ENCODE measurements at places on chromosomes 7 and 10. TPM values are rescaled to one million over a fixed set of nuclear protein-coding genes. Genes with fewer than 3 reads are reported as not detected.

DNA sequence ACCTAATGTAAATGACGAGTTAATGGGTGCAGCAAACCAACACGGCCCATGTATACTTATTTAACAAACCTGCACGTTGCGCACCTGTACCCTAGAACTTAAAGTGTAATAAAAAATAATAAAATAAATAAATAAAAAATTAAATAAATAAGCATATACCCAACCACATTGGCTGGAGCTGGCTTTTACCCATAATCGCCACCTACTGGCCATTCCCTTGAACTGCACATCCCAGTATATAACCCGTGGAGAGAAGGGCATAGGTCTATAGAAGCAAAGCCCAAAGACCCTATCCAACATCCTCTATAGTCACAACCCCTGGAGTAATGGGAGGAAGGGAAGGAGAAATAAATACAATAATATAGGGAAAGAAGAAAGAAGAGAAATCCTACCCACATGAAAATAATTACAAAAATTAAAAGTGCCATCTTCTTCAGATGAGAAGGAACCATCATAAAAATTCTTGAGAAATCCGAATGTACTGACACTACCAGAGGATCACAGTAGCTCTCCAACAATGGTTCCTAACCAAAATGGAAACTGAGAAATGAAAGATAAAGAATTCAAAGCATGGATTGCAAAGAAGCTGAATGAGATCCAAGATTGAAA is 65.6 kb downstream of the TWIST1 start:
- H3K4me3 ChIP-seq = no peak overlapping the region
- DNase-seq = peak; percentile 51
- H3K36me3 ChIP-seq = no peaks in the 10 kb centered on the region
- no peaks in the 10 kb centered on the region for H3K4me1 ChIP-seq
- no peaks in the 10 kb centered on the region for H3K27me3 ChIP-seq

DNA sequence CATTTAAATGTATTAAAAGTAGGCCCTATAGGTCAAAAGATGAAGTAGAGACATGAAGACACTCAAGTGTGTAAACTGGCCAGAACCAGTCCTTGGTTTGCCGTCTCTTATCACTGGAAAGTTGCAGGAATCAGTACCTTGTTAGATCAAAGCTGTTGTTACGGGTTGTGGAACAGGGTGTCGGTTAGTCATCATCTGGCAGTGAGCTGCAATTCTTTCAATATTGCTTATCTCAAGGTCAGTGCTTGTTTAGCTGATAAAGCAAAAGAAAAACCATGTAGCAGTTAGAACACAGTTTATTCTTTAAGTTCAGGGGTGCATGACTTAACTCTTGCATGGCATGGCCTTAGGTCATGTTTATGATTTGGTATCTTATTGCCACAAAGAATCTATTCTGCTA is 10.0 kb upstream of the SLC13A1 start:
- H3K27ac ChIP-seq = no peak overlapping the region
- H3K27me3 ChIP-seq = no peaks in the 10 kb centered on the region
- H3K36me3 ChIP-seq = peaks cover 6% of the 10 kb centered on the region

DNA sequence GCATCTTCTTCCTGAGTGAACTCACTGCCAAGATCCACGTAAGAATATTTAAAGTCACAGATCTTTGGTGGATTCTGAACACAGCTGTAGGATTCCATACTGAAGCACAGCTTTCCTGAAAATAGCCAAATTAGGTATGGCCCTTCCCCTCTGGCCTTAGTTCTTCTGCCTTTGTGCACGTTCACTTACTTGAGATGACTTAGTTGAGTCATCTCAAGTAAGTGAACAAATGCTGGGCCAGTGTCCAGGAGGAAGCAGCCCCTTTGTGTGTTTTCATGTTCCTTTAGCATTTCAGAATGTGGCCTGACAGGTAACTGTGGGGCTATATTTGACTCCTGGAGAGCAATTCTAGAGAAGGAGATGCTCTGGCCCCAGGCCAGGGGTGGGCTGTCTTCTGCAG is 51.5 kb downstream of the CCNY start:
- no peak overlapping the region for H3K4me3 ChIP-seq
- peaks cover 32% of the 10 kb centered on the region for H3K36me3 ChIP-seq
- no peak for DNase-seq

DNA sequence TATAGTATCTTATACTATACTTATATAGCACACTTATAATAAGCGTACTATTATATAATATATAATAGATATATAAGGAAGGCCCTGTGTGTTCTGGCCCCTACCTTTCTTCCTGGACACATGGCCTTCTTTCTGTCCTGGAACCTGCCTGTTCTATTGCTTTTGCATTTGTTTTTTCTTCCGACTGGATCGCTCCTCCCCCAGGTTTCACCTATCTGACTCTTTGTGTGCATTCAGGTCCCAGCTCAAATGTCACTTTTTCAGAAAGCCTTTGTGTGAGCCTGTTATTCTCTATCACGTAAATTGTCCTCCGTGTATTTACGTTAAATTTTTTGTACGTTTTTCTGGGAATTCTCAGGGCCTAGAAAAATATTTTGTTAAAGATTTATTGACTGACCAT is 2.9 kb upstream of the TRIM8 start:
- H3K4me3 ChIP-seq = peak overlapping the region; percentile 85
- H3K27ac ChIP-seq = peak overlapping the region; percentile 99
- peaks cover 4% of the 10 kb centered on the region for H3K27me3 ChIP-seq
- no peaks in the 10 kb centered on the region for H3K36me3 ChIP-seq
- peaks cover 14% of the 10 kb centered on the region for H3K4me1 ChIP-seq

- H3K36me3 ChIP-seq = peaks cover 11% of the 10 kb centered on the region
- DNase-seq = no peak
Measured at GRCh38 chr10:11425676-11426075, 185.8 kb downstream of the USP6NL start.

DNA sequence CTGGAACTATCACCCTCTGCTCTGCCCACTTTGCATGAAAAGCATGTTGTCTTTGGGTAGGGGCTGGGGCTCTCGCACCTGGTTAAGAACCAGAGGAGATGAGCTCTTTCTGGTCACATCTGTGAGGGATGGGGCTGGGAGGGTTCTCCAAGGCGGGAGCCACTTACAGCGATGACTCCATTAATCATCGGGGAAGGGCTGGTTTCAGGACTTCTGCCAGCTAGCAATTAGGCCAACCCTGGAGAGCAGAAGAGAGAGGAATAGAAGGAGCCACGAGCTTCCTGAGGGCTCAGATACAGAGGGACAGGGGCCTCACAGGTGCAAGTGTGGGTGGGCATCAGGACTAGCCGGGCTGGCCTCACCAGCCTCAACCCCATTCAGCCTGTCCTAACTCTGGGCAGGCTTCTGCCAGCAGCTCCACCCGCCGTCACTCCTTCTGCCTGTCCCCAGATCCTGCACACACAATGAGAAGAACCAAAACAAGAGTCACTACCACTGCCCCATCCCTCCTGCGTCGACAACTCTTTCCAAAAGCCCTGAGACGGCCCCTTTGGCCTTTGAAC is 8.4 kb downstream of the AQP1 start:
- H3K27ac ChIP-seq = no peak overlapping the region
- 0 out of 2 replicates have a peak, but pooled peaks cover 7% of the 10 kb centered on the region for H3K4me1 ChIP-seq
- H3K4me3 ChIP-seq = no peak overlapping the region

- no peaks in the 10 kb centered on the region for H3K36me3 ChIP-seq
- peaks cover 59% of the 10 kb centered on the region for H3K4me1 ChIP-seq
- no peak overlapping the region for H3K4me3 ChIP-seq
- no peak overlapping the region for H3K27ac ChIP-seq
- no peak for DNase-seq
Measured at GRCh38 chr7:82821037-82821436, 341.6 kb downstream of the PCLO start.

DNA sequence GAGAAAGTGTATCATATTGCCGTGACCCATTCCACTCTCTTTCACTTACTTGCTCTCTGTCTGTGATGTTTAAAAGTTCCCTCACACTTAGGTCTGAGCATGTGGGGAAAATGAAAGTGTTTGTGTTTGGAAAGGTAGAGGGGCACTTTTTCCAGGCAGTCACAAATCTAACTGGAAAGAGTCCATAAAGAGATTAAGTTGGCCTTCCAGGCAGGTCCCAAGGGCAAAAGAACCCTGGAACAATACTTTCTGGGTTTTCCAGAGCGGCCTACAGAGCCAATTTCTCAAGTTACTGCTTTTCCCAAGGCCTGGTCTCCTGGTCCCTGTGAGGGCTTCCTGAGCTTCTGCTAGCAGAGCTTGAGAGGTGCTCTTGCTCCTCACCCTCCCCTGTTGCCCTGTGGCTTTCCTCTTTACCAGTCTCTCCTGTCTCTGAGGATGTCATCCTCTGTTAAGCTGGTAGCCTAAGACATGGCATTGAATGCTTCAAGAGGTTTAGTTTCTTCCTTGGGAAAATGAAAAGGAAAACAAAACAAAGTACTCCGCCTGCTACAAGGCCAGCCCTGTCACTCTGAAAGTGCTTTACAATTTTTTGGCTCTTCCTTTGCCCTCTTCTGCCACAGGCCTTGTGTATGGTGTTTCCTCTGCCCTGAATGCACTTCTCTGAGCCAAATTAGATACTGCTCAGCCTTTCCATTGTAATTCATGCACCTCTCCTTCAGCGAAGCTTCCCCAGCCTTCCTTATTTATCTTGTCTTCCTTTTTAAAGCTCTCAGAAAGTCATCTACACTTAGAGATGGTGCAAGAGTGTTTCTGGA is 20.1 kb downstream of the TES start:
- peaks cover 28% of the 10 kb centered on the region for H3K4me1 ChIP-seq
- DNase-seq = no peak
- no peaks in the 10 kb centered on the region for H3K27me3 ChIP-seq
- H3K27ac ChIP-seq = peak overlapping the region; percentile 67
- no peak overlapping the region for H3K4me3 ChIP-seq

- no peaks in the 10 kb centered on the region for H3K36me3 ChIP-seq
- DNase-seq = no peak
- no peak overlapping the region for H3K27ac ChIP-seq
- H3K4me3 ChIP-seq = no peak overlapping the region
- peaks cover 4% of the 10 kb centered on the region for H3K4me1 ChIP-seq
- H3K27me3 ChIP-seq = no peaks in the 10 kb centered on the region
Measured at GRCh38 chr10:71014021-71014805, 125.8 kb upstream of the PCBD1 start.

DNA sequence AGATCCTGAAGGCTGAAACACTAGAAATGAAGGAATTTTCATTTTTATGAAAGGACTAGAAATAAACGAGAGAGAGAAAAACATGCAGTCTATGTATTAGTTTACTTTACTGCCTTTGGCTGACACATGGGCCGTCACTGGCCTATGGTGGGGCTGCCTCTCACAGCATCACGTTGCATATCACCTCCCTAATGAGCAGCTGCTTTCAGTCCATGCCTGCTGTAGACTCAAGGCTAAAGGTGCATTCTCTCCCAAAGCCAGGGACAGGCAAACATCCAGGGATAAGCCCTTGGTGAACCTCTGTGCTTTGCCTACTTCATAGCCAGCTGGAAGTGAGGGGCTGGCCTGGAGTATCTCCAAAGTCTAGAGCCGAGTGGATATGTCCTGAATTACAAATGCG is 359.4 kb downstream of the GPAM start:
- H3K27me3 ChIP-seq = no peaks in the 10 kb centered on the region
- H3K27ac ChIP-seq = no peak overlapping the region
- DNase-seq = no peak
- H3K36me3 ChIP-seq = no peaks in the 10 kb centered on the region
- H3K4me3 ChIP-seq = no peak overlapping the region

GRCh38 chr10:5582736-5583135 is 58.0 kb downstream of the CALML3 start:
- no peak overlapping the region for H3K27ac ChIP-seq
- H3K27me3 ChIP-seq = 0 out of 2 replicates have a peak, but pooled peaks cover 4% of the 10 kb centered on the region
- H3K4me3 ChIP-seq = no peak overlapping the region
- DNase-seq = no peak
- peaks cover 39% of the 10 kb centered on the region for H3K4me1 ChIP-seq
- no peaks in the 10 kb centered on the region for H3K36me3 ChIP-seq

DNA sequence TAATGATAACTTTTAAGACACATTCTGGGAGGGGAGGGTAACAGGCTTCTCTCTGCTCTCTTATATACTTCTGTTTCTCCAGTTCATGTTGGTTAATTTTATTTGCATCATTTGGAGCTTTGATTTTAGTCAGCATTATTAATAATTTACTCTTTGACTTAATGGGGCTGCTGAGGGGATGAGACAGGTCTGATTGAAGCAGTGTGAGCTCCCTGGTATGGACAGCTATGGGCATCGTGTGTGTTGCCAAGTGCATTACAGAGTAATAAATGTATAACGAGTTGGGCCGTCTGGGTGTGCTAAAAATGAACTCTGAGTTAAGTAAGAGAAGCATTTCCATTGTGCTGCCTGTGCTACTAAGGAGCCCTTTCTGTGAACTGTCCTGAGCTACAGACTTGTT is 31.7 kb upstream of the IKZF1 start:
- H3K4me1 ChIP-seq = no peaks in the 10 kb centered on the region
- H3K4me3 ChIP-seq = no peak overlapping the region
- no peak for DNase-seq
- no peak overlapping the region for H3K27ac ChIP-seq
- H3K27me3 ChIP-seq = no peaks in the 10 kb centered on the region
- H3K36me3 ChIP-seq = no peaks in the 10 kb centered on the region

DNA sequence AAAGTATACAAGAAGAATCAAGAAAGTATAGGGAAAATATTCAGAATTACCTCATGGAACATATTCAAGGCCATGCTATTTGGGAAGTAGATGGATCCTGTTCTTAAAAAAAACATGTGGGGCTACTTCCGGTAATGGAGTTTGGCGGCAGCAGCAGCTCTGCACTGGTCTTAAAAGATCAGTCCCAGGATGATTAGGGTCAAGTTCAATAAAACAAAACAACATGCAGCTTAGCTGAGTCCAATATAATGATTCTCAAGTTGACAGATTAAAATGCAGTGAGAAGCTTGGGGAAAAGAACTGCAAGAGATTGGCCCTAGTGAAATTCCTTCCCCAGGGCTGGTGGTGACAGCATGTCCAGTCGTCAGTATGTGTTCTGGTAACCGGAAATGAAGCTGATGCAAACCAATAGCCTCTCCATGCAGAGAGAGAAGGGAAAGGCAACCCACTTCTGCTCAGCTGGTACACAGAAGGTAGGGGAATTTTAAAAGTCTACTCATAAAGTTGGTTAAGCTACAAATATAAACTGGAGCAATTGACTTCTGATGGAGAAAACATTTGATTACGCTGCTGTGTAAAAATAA is 305.1 kb upstream of the IMMP2L start:
- no peak for DNase-seq
- no peaks in the 10 kb centered on the region for H3K27me3 ChIP-seq
- no peak overlapping the region for H3K4me3 ChIP-seq
- H3K36me3 ChIP-seq = peaks cover 6% of the 10 kb centered on the region
- no peak overlapping the region for H3K27ac ChIP-seq

GRCh38 chr10:31321396-31321941 is 2.5 kb downstream of the ZEB1 start:
- peak overlapping the region; percentile 73 for H3K4me3 ChIP-seq
- H3K4me1 ChIP-seq = peaks cover 13% of the 10 kb centered on the region
- no peaks in the 10 kb centered on the region for H3K36me3 ChIP-seq
- no peak overlapping the region for H3K27ac ChIP-seq

GRCh38 chr7:39321909-39322498 is 244.2 kb upstream of the YAE1 start:
- no peaks in the 10 kb centered on the region for H3K27me3 ChIP-seq
- no peak for DNase-seq
- H3K4me1 ChIP-seq = peaks cover 19% of the 10 kb centered on the region
- peaks cover 12% of the 10 kb centered on the region for H3K36me3 ChIP-seq

- no peak overlapping the region for H3K27ac ChIP-seq
- H3K27me3 ChIP-seq = no peaks in the 10 kb centered on the region
- peak overlapping the region; percentile 41 for H3K4me3 ChIP-seq
- H3K36me3 ChIP-seq = no peaks in the 10 kb centered on the region
- no peak for DNase-seq
Measured at GRCh38 chr7:1459920-1460820, 900 bp upstream of the MICALL2 start.

- H3K4me1 ChIP-seq = peaks cover 32% of the 10 kb centered on the region
- no peaks in the 10 kb centered on the region for H3K36me3 ChIP-seq
Measured at GRCh38 chr10:71964098-71964742, at the start of gene CHST3. TSS of gene CHST3 (plus strand) at chr10:71964395. CDS start at chr10:72005843, 41,448 bp downstream.

CCDC201 gene
- not detected for total RNA-seq

FAM237B gene
- total RNA-seq = not detected

ZP3 gene
- total RNA-seq = 3.3 TPM

WAC gene
- 115 TPM for total RNA-seq

C10orf143 gene
- total RNA-seq = 1.9 TPM
